ENCODE measurements at places on chromosomes 7 and 10.
A peak's percentile ranks its signal among the peaks of the same experiment; 100 is the strongest.

DNA sequence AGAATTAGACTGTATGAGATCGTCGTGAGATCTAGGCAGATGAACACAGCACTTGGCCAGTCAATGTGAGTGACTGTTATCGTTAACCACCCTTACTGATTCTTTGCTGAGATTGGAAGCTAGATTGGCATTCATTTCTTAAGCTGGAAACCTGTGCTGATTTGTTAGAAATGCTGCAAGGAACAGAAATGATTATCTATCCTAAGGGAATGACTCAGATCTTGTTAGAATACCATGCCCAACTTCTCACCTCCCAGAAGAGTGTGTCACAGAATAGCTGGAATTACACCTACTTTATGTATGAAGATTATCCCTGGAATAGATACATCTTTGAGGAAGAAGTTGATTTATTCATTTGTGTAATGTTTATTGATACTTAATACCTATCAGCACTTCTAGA is 275.2 kb downstream of the AUTS2 start:
- no peaks in the 10 kb centered on the region for H3K36me3 ChIP-seq
- H3K4me1 ChIP-seq, result peaks cover 4% of the 10 kb centered on the region
- no peaks in the 10 kb centered on the region for H3K27me3 ChIP-seq
- no peak for DNase-seq
- H3K4me3 ChIP-seq, result no peak overlapping the region

GRCh38 chr10:860519-860918 is 71.0 kb downstream of the LARP4B start:
- H3K4me3 ChIP-seq, result no peak overlapping the region
- no peak for DNase-seq
- peaks cover 56% of the 10 kb centered on the region for H3K36me3 ChIP-seq

GRCh38 chr10:110420401-110421193 is 77.1 kb upstream of the DUSP5 start:
- H3K36me3 ChIP-seq, result no peaks in the 10 kb centered on the region
- no peaks in the 10 kb centered on the region for H3K4me1 ChIP-seq
- H3K4me3 ChIP-seq, result no peak overlapping the region
- peak overlapping the region; percentile 2 for H3K27ac ChIP-seq
- DNase-seq, result no peak
- H3K27me3 ChIP-seq, result peaks cover 5% of the 10 kb centered on the region

- H3K36me3 ChIP-seq, result no peaks in the 10 kb centered on the region
- no peak for DNase-seq
- no peak overlapping the region for H3K27ac ChIP-seq
- H3K4me3 ChIP-seq, result no peak overlapping the region
- H3K27me3 ChIP-seq, result no peaks in the 10 kb centered on the region
These were observed 13.4 kb downstream of the USP54 start for GRCh38 chr10:73577788-73578187.

DNA sequence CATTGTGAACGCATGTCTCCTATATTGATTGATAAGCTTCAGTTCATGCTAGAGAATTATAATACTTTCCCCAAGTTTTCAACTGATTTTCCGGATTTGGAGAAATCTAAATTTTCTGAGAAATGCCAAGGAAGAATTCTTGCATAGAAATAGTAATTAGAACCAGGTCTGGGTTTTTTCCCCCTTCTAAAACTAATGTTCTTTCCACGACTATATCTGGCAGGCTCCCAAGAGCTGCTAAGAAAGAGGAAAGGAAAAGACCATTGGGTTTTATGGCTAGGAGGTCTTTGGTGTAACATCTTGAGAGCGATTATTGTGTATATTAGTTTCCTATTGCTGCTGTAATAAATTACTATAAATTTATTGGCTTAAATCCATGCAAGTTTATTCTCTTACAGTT is 71.8 kb upstream of the CACNB2 start:
- H3K4me1 ChIP-seq, result no peaks in the 10 kb centered on the region
- H3K4me3 ChIP-seq, result no peak overlapping the region
- no peaks in the 10 kb centered on the region for H3K27me3 ChIP-seq
- no peak overlapping the region for H3K27ac ChIP-seq
- DNase-seq, result no peak

- DNase-seq, result no peak
- H3K4me1 ChIP-seq, result no peaks in the 10 kb centered on the region
- H3K27me3 ChIP-seq, result peaks cover 43% of the 10 kb centered on the region
- H3K27ac ChIP-seq, result no peak overlapping the region
These were observed 2.9 kb upstream of the IGFBP1 start for GRCh38 chr7:45885264-45885882.

- H3K4me1 ChIP-seq, result no peaks in the 10 kb centered on the region
- peaks cover 14% of the 10 kb centered on the region for H3K27me3 ChIP-seq
- no peak overlapping the region for H3K4me3 ChIP-seq
These were observed 187.5 kb downstream of the EVX1 start for GRCh38 chr7:27430105-27430504.

GRCh38 chr7:104176332-104176731 is 31.5 kb downstream of the ORC5 start:
- H3K4me1 ChIP-seq, result no peaks in the 10 kb centered on the region
- no peaks in the 10 kb centered on the region for H3K27me3 ChIP-seq
- no peak overlapping the region for H3K27ac ChIP-seq

DNA sequence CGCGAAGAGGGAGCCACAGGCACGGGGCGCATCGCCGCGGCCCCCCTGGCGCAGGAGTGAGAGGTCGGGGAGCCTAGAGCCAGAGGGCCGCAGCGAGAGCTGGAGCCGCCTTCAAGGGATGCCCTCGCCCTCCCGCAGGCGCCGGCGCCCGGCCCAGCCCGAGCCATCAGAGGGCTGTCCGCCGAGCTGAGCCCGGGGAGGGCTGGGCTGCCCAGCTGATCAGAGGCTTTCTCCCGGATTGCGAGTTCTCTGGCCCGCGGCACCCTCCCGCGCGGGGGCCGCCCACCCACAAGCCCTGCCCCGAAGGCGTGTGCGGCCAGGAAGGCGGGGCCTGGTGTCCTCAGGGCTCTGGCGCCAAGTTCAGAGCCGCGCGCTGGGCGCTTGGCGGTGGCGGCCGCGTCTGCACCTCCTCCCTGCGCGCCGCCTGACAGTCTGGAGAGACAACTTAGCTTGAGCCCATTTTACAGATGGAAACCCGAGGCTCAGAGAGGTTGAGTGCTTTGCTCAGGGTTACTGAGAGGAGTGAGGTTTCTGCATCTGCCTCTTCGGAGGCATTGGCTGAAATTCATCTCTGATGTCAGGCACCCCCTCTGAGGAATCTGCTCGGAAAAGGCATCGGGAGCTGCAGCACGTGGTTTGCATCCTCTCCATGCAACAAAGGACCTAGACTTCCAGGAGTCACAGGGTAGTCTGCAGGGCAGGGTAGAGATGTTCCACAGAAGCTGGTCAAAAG is 3.8 kb upstream of the ANTXRL start:
- no peaks in the 10 kb centered on the region for H3K36me3 ChIP-seq
- peak overlapping the region; percentile 40 for H3K4me3 ChIP-seq
- H3K27ac ChIP-seq, result no peak overlapping the region
- H3K4me1 ChIP-seq, result peaks cover 2% of the 10 kb centered on the region
- peaks cover 10% of the 10 kb centered on the region for H3K27me3 ChIP-seq

DNA sequence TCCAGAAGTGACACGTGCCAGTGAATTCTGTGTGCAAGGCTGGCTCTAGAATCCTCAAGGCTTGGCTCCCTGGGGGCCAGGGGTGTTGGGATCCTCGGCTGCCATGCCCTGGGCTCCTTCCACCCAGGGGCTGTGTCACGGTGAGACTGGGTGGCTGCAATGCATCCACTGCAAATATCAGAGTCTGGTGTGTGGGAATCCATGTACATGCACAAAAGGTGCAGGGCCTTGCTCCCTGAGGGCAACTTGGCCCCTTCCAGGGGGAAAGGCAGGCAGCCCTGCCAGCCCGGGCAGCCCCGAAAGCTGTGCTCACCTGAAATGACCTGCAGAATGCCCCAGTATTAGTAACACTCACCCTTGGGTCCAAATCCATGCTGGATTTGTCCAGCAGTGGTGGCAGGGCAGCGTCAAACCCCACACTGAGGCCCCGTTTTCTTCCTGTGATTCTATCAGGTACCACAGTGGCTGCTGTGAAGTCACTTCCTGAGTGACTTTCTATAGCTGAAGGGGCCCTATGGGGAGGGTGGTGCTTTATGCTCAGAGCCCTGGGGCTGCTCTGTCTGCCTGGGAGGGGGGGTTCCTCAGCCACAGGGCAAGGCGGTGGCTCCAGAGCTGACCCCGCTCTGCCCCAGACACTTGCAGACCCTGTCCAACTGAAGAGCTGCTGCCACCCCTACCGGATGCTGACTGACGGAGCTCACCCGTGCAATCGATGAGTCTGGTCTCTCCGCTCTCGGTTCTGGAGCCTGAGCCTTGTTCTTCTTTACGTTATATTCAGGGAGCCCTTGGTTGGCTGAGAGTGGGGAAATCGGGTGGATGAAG is 317.7 kb downstream of the GLRX3 start:
- no peaks in the 10 kb centered on the region for H3K36me3 ChIP-seq
- no peaks in the 10 kb centered on the region for H3K27me3 ChIP-seq
- H3K4me3 ChIP-seq, result no peak overlapping the region
- no peak overlapping the region for H3K27ac ChIP-seq
- no peak for DNase-seq
- no peaks in the 10 kb centered on the region for H3K4me1 ChIP-seq

- no peak for DNase-seq
- H3K4me3 ChIP-seq, result no peak overlapping the region
- H3K27ac ChIP-seq, result no peak overlapping the region
- H3K27me3 ChIP-seq, result no peaks in the 10 kb centered on the region
- H3K36me3 ChIP-seq, result no peaks in the 10 kb centered on the region
- H3K4me1 ChIP-seq, result no peaks in the 10 kb centered on the region
These were observed 596.0 kb upstream of the TPK1 start for GRCh38 chr7:145431834-145432233.

DNA sequence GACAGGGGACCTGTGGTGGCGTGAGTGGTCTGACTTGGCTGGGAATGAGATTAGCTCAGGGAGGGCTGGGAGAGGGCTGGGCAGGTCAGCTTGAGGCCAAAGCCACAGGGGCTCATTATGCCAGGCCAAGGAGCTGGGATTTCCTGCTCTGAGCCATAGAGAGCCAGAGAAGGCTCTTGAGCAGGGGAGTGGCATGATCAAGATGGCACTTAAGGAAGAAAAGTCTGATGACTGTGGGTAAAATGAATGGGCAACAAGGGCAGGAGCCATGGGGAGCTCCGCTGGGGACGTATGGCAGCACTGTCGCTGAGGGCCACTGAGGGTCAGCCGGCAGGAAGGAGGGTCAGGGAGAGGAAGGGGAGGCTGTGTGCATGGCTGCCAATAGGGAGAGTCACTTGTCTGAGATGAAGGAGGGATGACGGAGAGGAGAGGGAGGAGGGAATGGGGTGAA is 5.8 kb downstream of the ANTXRL start:
- H3K36me3 ChIP-seq, result no peaks in the 10 kb centered on the region
- peaks cover 5% of the 10 kb centered on the region for H3K4me1 ChIP-seq
- no peak for DNase-seq
- no peak overlapping the region for H3K27ac ChIP-seq

GRCh38 chr7:45726883-45727282 is 146.0 kb downstream of the CCDC201 start:
- H3K27me3 ChIP-seq, result no peaks in the 10 kb centered on the region
- H3K36me3 ChIP-seq, result peaks cover 28% of the 10 kb centered on the region
- no peak for DNase-seq
- H3K4me3 ChIP-seq, result no peak overlapping the region
- no peak overlapping the region for H3K27ac ChIP-seq
- no peaks in the 10 kb centered on the region for H3K4me1 ChIP-seq

- DNase-seq, result no peak
- no peak overlapping the region for H3K27ac ChIP-seq
- H3K4me1 ChIP-seq, result no peaks in the 10 kb centered on the region
- H3K36me3 ChIP-seq, result no peaks in the 10 kb centered on the region
- H3K27me3 ChIP-seq, result peaks cover 3% of the 10 kb centered on the region
These were observed 161.5 kb downstream of the FGFR2 start for GRCh38 chr10:121436630-121437341.

All from T-cell (primary cell).